Inflammatory macrophage treated with lipopolysaccharide for 4 hours (primary cell): ENCODE measurements at places on chromosomes 4 and X.

DNA sequence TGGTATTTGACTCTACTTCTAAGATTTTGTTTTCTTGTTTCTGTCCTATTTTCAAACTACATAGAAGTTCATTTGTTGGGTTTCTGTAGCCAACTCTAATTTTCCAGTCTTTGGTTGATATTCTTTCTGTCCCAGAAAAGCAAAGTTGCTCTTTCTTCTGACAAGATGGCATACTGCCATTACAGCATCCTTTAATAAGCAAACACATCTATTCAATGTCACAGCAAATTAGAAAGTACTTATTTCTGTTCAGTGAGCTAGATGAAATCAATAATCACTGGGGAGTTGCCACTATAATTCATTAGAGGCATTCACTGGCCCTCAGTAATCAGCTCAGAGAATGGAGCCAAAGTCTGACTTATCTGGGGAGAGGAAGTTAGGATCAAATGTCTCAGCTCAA is 1258.0 kb upstream of the IGFBP7 start:
- DNase-seq, result no peak

- no peak for DNase-seq
Observed at GRCh38 chrX:70175338-70175737, 1.9 kb upstream of the DGAT2L6 start.

DNA sequence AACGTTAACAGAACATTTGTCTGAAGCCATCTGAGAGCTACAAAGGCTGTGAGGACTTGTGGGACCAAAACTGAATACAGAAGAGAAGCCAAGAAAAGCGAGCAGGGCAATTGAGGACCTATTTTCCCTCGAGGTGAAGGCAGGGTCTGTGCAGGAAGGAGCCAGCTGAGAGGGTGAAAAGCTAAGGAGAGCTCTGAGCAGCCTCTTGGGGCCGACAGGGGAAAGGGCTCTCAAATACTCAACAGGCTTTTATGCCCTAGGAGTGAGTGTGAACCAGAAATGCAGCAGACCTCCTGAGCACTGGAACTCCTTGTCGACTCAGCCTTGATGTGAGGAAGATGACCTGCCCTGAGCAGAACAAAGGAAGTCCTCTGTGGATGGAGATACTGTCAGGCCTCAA is 54.2 kb downstream of the C4orf50 start:
- DNase-seq, result no peak

DNA sequence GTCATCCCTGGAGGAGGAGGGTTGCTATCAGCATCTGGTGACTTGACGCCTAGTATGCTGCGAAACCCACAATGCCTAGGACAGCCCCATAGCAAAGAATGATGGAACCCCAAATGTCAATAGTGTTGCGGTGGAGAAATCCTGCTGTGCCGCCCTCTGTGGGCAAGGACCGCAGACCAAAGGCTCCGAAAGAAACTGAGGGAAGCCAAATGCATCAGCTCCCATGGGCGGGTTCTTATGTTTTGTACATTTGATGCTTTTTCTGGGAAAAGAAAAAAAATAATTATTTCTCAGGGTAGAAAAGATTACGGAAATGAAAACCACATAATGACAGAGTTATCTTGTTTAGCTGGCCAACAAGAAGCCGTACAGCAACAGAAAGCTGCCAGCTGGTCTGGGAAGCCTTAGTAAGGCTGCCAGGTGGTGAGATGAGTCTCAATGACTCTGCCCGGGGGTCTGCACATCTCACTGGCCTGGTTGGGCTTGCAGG is 95.0 kb upstream of the TBL1X start:
- no peak for DNase-seq
